ENCODE measurements at places on chromosomes 7 and 10. TPM values are rescaled to one million over a fixed set of nuclear protein-coding genes. Genes with fewer than 3 reads are reported as not detected.

- peaks cover 9% of the 10 kb centered on the region for H3K27me3 ChIP-seq
- DNase-seq: no peak
- H3K27ac ChIP-seq: no peak overlapping the region
- H3K36me3 ChIP-seq: peaks cover 19% of the 10 kb centered on the region
These were observed 28.8 kb downstream of the PTPRN2 start for GRCh38 chr7:158558816-158559215.

- no peak overlapping the region for H3K4me3 ChIP-seq
- no peaks in the 10 kb centered on the region for H3K4me1 ChIP-seq
- peaks cover 7% of the 10 kb centered on the region for H3K27me3 ChIP-seq
- no peaks in the 10 kb centered on the region for H3K36me3 ChIP-seq
- H3K27ac ChIP-seq: no peak overlapping the region
These were observed 182.7 kb downstream of the ELFN1 start for GRCh38 chr7:1852517-1853430.

- H3K4me3 ChIP-seq: no peak overlapping the region
- no peak for DNase-seq
- H3K36me3 ChIP-seq: no peaks in the 10 kb centered on the region
- no peaks in the 10 kb centered on the region for H3K4me1 ChIP-seq
- H3K27me3 ChIP-seq: no peaks in the 10 kb centered on the region
- no peak overlapping the region for H3K27ac ChIP-seq
These were observed 6.1 kb upstream of the STAM start for GRCh38 chr10:17637869-17638268.

DNA sequence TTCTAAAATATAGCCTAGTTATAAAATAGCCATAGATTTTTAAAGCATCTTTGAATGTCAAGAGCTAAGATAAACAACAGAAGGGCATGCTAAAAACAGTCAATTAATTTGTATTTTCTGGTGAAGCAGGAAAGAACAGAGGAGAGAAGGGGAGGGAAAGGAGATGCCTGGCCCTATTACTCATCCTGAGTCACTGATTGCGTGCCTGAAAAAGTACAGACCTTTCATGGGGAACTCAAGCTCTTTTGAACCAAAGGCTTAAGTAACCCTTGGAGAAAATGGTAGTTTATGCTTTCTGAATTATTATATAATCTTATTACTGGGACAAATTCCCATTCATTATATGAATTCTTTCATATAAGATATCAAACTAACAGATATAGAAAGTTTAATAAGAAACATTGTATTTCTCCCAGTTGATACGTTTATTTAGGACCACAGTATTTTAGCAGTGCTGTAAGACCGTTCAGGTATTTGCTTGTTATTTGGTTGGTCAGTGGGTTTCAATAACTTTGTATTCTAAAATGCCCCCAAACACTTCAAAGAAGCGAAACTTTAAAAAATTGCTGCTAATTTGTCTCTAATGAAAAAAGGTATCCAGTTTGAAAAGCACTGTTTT, 151.3 kb downstream of the HGF start:
- H3K36me3 ChIP-seq: no peaks in the 10 kb centered on the region
- DNase-seq: no peak

- H3K27me3 ChIP-seq: peaks cover 2% of the 10 kb centered on the region
- H3K4me1 ChIP-seq: peaks cover 12% of the 10 kb centered on the region
- DNase-seq: no peak
- no peaks in the 10 kb centered on the region for H3K36me3 ChIP-seq
- H3K4me3 ChIP-seq: no peak overlapping the region
- no peak overlapping the region for H3K27ac ChIP-seq
These were observed 158.1 kb upstream of the PITRM1 start for GRCh38 chr10:3330663-3331062.

GRCh38 chr7:37552030-37552429, 103.4 kb upstream of the ELMO1 start:
- peaks cover 1% of the 10 kb centered on the region for H3K27me3 ChIP-seq
- peak overlapping the region; percentile 77 for H3K27ac ChIP-seq
- DNase-seq: no peak
- H3K36me3 ChIP-seq: no peaks in the 10 kb centered on the region
- no peak overlapping the region for H3K4me3 ChIP-seq

- H3K4me1 ChIP-seq: peaks cover 57% of the 10 kb centered on the region
- H3K4me3 ChIP-seq: no peak overlapping the region
- H3K27ac ChIP-seq: peak overlapping the region; percentile 74
- H3K36me3 ChIP-seq: no peaks in the 10 kb centered on the region
These were observed 2.8 kb upstream of the DEPP1 start for GRCh38 chr10:44981172-44982113.

- peaks cover 11% of the 10 kb centered on the region for H3K27me3 ChIP-seq
- no peak overlapping the region for H3K27ac ChIP-seq
- peaks cover 5% of the 10 kb centered on the region for H3K4me1 ChIP-seq
- no peaks in the 10 kb centered on the region for H3K36me3 ChIP-seq
- DNase-seq: no peak
- no peak overlapping the region for H3K4me3 ChIP-seq
These were observed 19.6 kb upstream of the RET start for GRCh38 chr10:43057231-43057711.

GRCh38 chr10:43204042-43204942, 62.6 kb downstream of the RASGEF1A start:
- peaks cover 3% of the 10 kb centered on the region for H3K4me1 ChIP-seq
- no peak overlapping the region for H3K27ac ChIP-seq
- DNase-seq: peak; percentile 7
- peaks cover 10% of the 10 kb centered on the region for H3K27me3 ChIP-seq

- no peak overlapping the region for H3K27ac ChIP-seq
- no peak overlapping the region for H3K4me3 ChIP-seq
- H3K4me1 ChIP-seq: no peaks in the 10 kb centered on the region
- H3K27me3 ChIP-seq: peaks cover 3% of the 10 kb centered on the region
- DNase-seq: no peak
These were observed 154.8 kb downstream of the CCDC3 start for GRCh38 chr10:12846718-12847117.

GRCh38 chr7:116691664-116692063, 19.7 kb downstream of the MET start:
- H3K4me1 ChIP-seq: peaks cover 3% of the 10 kb centered on the region
- no peak overlapping the region for H3K4me3 ChIP-seq
- no peak overlapping the region for H3K27ac ChIP-seq

Gene LIPF
- total RNA-seq: not detected

Gene NKX1-2
- 0.77 TPM for total RNA-seq

Gene ATRNL1
- total RNA-seq: 32.5 TPM

Gene C1GALT1
- total RNA-seq: 39.7 TPM

Gene ADIRF
- not detected for total RNA-seq

Gene LIPM
- 0.31 TPM for total RNA-seq

Gene CUBN
- total RNA-seq: 8.8 TPM
